Inflammatory macrophage (primary cell): ENCODE measurements at places on chromosomes 12 and 14.

GRCh38 chr14:81224222-81224621 lies 3.5 kb upstream of the GTF2A1 start:
- no peak for DNase-seq

DNA sequence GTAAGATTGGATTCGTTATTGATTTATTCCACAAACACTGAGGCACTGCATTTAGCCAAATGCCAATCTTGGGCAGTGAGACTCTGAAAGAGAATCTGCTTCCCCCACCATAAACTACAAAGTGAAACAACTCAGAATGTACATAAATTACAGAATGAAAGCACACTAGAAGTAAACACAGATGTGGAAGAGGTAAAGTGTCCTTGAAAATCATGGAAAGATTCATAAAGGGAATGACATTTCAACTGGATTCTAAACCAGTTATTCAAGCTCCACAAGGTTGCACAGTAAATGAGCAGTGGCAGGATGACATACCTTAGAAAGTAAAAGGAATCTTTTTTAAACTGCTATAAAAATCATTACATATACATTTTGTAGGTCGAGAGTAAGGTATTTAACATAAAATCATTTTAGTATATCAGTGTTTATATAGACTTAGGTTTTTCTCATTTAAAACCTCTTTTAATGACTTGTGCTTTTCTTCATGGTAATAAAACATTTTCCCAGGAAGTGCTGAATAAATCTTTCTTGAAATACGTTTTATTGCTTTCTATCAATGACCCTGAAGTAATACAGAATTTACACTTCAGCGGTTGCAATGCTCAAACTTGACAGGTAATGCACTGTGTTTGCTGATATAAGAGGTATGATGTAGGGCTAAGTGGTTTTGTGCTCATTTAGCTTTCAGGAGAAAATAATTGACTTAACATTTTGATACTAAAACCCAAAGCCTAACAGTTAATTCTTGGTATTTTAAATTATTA lies 270.6 kb downstream of the NAV3 start:
- no peak for DNase-seq

DNA sequence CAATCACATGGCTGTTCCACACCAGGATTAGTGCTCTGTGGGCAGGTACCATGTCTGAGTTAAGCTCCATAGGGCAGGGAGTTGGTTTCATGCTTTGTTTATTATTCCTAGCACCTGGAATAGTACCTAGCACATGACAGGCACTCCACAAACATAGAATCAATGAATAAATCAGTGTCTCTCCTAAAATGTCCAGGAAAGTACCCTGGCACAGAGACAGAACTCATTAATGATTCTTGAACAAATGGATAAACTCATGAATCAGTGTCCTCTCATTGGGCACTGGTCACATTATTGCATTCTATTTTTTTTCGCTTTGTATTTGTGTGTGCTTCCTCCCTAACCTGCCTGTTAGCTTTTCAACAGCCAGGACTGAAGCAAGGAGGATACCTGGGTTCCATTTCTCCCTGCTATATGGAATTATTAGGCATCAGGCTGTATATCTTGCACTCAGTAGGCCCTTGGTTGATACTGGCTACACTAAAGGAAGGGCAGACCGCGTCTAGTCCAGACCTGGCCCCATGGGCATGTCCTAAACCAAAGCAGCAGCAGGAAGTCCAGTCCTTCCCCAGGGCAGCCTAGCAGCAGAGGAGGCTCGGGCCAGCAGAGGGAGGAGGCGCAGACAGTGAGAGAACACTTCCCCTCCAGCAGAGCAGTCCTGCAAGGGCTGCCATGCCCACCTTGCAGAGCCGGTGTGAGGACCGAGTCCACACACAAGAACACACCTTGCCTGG lies 18.4 kb downstream of the HDAC7 start:
- peak; percentile 64 for DNase-seq

DNA sequence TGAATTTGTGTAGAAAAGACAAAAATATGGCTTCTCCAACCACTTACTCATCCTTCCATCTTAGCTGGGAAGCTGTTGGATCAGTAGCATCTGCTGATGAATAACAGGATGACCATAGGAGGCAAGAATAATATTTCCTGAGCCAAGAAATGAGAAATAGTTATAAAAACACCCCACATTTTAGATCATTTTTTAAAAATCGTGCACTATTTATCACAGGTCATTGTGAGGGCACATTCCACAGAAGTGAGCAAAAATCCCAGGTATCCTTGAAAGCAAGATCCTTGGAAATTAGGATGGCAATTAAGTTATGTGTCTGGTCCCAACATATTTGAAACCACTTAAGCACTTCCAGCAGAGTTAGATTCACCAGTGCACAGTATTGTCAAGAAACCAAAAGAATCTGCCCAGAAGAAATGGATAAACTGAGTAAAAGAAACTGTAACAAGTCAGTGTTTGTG lies 8.4 kb downstream of the FAR2 start:
- no peak for DNase-seq
